ENCODE measurements at places on chromosomes 5 and 9. TPM values are rescaled to one million over a fixed set of nuclear protein-coding genes. Genes with fewer than 3 reads are reported as not detected.
A peak's percentile ranks its signal among the peaks of the same experiment; 100 is the strongest.

DNA sequence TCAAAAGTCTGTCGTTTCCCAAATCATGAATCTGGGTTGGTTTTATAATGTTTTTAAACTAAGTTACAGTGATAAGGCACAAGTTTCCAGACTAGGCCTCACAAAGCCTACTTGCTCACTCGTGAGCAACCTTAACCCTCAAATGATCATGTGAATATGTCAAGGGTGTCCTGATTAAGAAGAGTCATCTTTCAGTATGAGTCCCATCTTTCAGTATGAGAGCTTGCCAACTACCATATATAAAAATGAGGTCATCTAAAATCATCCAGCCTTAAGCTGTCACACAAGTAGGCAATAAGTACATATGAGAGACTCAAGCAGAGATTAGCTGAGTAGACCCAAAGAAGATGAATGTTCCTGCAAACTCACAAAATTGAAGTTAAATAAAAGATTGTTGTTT is 668.4 kb upstream of the FAM174A start:
- no peaks in the 10 kb centered on the region for H3K4me1 ChIP-seq
- DNase-seq: no peak
- no peaks in the 10 kb centered on the region for H3K36me3 ChIP-seq
- no peak overlapping the region for H3K27ac ChIP-seq

GRCh38 chr5:112254303-112254702 is 164.8 kb downstream of the EPB41L4A start:
- H3K36me3 ChIP-seq: no peaks in the 10 kb centered on the region
- peak overlapping the region; percentile 34 for H3K27ac ChIP-seq
- H3K27me3 ChIP-seq: no peaks in the 10 kb centered on the region
- H3K4me1 ChIP-seq: peaks cover 29% of the 10 kb centered on the region
- DNase-seq: no peak

PTGS1 gene
- 2.3 TPM for total RNA-seq

DNA sequence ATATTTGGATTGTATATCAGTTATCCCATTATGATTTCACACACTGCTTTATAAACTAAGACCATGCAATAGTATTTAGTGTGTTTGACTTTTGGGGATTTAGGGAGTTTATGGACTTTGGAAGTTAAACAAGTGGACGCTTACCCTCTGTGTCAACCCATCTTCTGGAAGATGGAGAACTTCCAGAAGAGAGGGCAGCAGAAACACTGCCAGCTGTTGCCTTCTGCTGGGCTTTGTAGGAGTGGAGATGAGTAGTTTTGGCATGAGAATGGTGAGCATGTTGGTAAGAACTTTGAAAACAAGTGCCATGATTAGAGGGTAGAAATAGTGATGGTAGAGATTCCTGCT is 2.2 kb downstream of the DNAJC25 start:
- no peak overlapping the region for H3K4me3 ChIP-seq
- no peak for DNase-seq
- peaks cover 12% of the 10 kb centered on the region for H3K4me1 ChIP-seq
- H3K27ac ChIP-seq: no peak overlapping the region

CTSV gene
- 3.4 TPM for total RNA-seq

- peaks cover 15% of the 10 kb centered on the region for H3K4me1 ChIP-seq
- no peaks in the 10 kb centered on the region for H3K36me3 ChIP-seq
- no peak overlapping the region for H3K4me3 ChIP-seq
- no peaks in the 10 kb centered on the region for H3K27me3 ChIP-seq
- DNase-seq: peak; percentile 69
These were observed 138.3 kb downstream of the RFK start for GRCh38 chr9:76255781-76256455.

GLRA1 gene
- not detected for total RNA-seq

DNA sequence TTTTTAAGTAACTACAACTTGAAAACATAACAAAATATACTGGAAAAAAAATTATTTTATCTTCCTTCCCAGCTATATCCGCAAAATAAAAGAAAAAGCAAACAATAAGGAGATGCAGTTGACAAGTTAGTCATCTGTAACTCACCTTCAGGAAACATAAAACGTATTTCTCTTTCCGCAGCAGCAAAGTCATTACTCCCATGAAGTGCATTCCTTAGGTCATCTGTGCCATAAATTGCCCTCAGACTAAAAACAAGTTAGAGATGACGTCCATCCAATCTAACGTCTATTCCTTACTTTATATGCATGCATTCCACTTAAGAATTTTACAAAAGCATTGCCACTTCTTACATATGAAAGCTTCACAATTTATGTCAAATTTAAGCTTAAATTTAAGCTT is 10.9 kb downstream of the NME5 start:
- no peak for DNase-seq
- no peak overlapping the region for H3K4me3 ChIP-seq
- H3K4me1 ChIP-seq: no peaks in the 10 kb centered on the region
- no peaks in the 10 kb centered on the region for H3K27me3 ChIP-seq
- H3K36me3 ChIP-seq: no peaks in the 10 kb centered on the region

GRCh38 chr9:76560481-76560922 is 101.5 kb downstream of the GCNT1 start:
- no peak for DNase-seq
- H3K36me3 ChIP-seq: no peaks in the 10 kb centered on the region
- no peak overlapping the region for H3K27ac ChIP-seq

TUSC1 gene
- 34.8 TPM for total RNA-seq

DNA sequence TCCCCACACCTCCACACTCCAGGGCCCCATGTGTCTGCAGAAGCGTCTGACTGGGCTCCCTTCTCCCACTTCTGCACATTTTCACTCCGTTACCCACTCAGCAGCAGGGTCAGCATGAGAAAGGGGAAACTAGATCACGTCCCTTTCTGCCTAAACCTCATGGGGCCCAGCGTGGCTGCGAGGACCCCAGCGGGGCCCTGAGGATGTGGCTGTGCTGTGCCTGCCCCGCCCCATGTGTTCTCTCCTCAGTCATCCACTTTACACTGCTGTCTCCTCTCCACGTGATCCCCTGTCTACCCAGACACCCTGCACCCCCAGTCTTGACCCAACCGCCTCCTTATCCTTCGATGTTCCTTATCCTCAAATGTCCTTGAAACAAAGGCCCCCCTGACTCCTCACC is 59.8 kb upstream of the OTULINL start:
- no peaks in the 10 kb centered on the region for H3K36me3 ChIP-seq
- DNase-seq: no peak
- H3K4me3 ChIP-seq: no peak overlapping the region
- no peaks in the 10 kb centered on the region for H3K4me1 ChIP-seq
- no peak overlapping the region for H3K27ac ChIP-seq
- H3K27me3 ChIP-seq: no peaks in the 10 kb centered on the region

DNA sequence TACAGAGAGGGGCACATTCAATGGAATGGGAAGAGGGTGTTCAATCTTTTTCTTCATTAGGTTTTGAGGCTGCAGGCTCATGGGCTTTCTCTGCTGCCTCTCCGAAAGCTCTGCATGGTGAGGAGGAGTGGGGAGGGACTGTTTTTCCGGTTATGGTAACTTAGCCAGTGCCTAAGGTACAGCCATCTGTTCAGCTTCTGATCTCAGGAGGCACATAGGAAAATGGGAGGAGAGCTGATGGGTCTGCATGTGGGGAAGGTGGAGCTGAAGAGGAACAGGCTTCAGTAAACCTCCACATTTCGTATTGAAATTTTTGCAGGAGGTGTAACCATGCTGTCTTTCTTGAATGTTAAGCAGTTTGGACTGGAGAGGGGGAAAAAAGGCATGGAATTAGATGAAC is 1020.4 kb upstream of the WWC1 start:
- H3K36me3 ChIP-seq: no peaks in the 10 kb centered on the region
- no peak overlapping the region for H3K27ac ChIP-seq
- DNase-seq: no peak
- no peak overlapping the region for H3K4me3 ChIP-seq
- H3K4me1 ChIP-seq: no peaks in the 10 kb centered on the region
- H3K27me3 ChIP-seq: no peaks in the 10 kb centered on the region

GRCh38 chr9:17531642-17532254 is 47.1 kb upstream of the SH3GL2 start:
- no peak overlapping the region for H3K4me3 ChIP-seq
- DNase-seq: peak; percentile 44
- H3K27ac ChIP-seq: no peak overlapping the region
- H3K4me1 ChIP-seq: no peaks in the 10 kb centered on the region
- no peaks in the 10 kb centered on the region for H3K36me3 ChIP-seq

Data from thyroid gland (tissue), 4 donors.